Left forelimb (tissue), 1 donor: ENCODE measurements at places on chromosomes 13 and 19.

- no peak for DNase-seq
Measured at GRCh38 chr19:15675560-15675959, 2.7 kb downstream of the CYP4F12 start.

DNA sequence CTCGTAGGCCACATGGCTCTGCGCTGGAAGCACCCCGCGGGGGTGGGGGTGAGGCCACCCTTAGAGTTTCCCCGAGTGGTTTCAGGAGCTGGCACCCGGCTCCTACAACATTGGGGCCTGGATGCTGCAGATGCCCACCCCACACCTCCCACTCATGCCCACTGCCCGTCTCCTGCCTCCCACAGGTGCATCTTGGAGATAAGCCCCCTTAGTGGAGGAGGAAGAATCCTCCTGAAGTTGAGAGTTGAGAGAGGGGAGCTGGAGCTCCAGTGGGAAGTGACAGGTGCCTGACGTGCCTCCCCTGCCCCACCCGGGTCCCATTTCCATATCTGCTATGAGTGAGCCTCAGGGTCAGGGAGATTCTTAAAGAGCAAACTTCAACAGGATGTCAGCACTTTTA is 341.3 kb downstream of the TEX29 start:
- no peak for DNase-seq

DNA sequence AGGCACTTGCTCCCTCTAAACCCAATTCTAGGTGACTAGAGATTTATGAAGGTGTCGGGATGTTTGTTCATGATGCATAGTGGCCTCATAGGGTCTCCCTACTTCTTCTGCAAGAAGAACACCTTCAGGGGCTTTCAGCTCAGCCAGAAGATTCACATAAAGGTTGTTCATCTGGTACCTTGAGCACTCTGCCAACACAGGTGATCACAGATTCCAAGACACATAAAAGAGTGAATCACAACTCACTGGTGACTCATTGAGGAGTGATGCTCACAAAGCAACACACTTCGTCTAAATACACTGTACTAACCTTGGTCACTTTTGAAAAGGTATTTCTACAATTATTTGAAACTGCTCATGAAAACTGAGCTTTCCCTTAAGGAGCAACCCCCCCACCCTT is 6.8 kb upstream of the ZNF324 start:
- DNase-seq, result no peak

GRCh38 chr19:42421591-42422031 is 5.6 kb downstream of the LIPE start:
- DNase-seq, result no peak
